ENCODE measurements at places on chromosomes 2 and 18.

DNA sequence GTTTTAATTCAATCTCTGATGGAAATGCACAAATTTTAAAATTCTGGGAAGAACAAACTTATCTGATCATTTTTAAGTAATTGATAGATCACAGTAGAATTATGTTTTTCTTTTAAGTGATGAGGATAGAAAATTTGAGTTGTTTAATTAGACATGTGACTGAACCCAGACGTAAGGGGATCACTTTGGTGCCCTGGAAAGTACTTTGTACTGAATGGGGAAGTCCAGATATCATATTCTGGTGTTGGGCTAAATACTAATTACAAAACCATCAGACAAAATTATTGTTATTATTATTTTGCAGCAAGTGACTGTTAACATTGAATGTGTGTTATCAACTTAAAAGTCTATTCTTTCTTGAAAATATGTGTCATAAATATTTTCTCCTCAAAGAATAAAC is 994.6 kb downstream of the TSN start:
- no peak for DNase-seq

DNA sequence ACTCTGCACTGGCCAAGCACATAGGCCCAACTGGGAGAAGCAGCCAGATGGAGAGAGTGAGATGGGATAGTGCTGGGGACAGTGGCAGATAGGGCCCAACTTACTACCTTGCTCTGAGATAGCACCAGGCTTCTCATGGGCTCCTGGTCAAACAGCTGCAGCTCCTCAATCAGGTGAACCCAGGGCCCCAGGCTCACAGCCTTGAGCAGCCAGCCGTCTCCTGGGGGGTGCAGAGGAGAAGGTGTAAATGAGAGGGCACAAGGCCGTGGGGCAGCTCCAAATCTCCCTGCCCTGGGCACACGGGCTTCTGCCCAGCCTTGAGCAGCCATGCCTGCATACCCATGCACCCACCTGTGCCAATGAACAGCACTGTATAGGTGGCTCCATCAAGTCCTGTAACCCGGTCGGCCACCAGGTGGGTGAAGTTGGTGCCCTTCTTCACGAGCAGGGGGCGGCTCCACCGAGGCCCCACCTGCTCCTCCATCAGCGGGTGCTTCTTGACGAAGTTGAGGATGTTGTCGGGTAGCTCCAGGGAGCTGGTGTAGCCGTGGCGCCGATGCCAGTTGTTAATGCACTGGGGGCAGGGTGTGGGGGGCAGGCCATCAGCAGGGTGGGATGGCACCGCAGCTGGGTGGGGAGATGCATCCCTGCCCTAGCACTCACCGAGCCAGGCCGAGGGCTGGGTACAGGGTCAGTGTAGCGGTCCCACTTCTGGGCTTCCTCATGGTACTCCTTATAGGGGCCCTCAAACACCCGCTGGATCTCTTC is 5.9 kb upstream of the ANKRD39 start:
- DNase-seq = no peak

GRCh38 chr2:46497766-46498165 is 18.4 kb downstream of the TMEM247 start:
- no peak for DNase-seq

- DNase-seq = no peak
Observed at GRCh38 chr18:459814-460593, 40.5 kb downstream of the COLEC12 start.

All from GM06990 (cell line).